Left ventricle myocardium inferior (tissue), 1 donor: ENCODE measurements at places on chromosomes 13 and 19.

GRCh38 chr13:89856512-89856911, 1491.0 kb upstream of the MIR17HG start:
- DNase-seq: no peak

GRCh38 chr19:6030214-6030507, 52.2 kb upstream of the RANBP3 start:
- DNase-seq: no peak

DNA sequence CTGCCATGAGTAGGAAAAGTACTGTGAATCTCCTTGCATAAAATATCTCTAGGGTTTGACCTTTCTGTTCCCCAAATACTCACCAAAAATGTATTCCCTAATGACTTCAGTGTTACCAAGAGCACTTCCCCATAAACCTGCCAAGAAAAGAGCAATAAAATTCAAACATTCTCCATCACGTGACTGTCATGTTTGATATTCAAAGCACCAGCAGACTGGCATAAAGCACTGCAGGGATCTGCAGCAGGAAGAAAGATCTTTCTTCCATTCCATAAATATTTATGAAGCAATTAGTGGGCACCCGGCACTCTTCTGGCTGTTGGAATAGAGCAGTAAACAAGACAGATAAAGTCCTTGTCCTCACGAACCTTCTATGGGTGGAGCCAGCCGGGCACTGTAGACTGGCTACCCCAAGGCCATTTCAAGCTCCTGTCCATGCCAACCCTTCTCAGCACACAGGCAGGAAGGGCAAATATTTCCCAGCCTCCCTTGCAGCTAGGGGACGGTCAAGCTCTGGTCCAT, 20.3 kb downstream of the PLA2G4C start:
- no peak for DNase-seq

DNA sequence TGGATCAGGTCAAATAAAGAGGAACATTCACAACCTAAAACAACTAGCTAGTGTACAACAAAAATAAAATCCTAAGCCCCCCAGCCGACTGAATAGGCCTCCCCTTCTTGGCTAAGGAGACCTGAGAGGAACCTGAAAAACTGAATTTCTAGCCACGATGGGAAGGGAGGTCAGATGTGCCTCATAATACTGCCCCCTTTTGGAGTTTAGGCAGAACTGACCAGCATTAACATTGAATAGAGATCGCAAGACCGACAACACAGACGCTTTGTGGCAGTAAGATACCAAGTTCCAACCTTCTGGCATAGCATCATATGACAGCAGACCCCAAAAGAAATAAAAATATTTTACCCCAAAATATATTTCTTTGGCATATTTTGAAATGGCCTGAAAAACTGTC, 15.9 kb downstream of the CBY2 start:
- no peak for DNase-seq

- DNase-seq: no peak
Observed at GRCh38 chr19:55252760-55253663, 5.8 kb downstream of the PPP6R1 start.

GRCh38 chr19:47598407-47599349, 10.3 kb upstream of the BICRA start:
- no peak for DNase-seq

GRCh38 chr19:32866564-32867265, 2.9 kb downstream of the SLC7A9 start:
- DNase-seq: no peak

GRCh38 chr13:87999240-87999700, 328.1 kb downstream of the SLITRK5 start:
- DNase-seq: no peak

DNA sequence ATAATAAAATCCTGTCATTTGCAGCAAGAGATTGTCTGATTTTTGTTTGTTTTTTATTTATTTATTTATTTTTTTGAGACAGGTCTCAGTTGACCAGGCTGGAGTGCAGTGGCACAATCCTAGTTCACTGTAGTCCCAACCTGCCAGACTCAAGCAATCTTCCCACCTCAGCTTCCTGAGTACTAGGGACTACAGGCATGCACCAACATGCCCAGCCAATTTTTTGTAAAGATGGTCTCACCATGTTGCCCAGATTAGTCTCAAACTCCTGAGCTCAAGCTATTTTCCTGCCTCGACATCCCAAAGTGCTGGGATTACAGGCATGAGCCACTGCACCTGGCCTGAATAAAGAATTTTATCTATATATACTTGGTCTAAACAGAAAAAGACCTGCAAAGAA, 17.6 kb downstream of the ZNF233 start:
- DNase-seq: no peak
